Activated T-cell treated with anti-CD3 and anti-CD28 coated beads, Interleukin-2, amount 50 U/mL, for 24 hours (primary cell): ENCODE measurements at places on chromosomes 16 and 17.
A peak's percentile ranks its signal among the peaks of the same experiment; 100 is the strongest.

- DNase-seq, result no peak
Measured at GRCh38 chr17:78790552-78790951, 8.5 kb upstream of the CYTH1 start.

DNA sequence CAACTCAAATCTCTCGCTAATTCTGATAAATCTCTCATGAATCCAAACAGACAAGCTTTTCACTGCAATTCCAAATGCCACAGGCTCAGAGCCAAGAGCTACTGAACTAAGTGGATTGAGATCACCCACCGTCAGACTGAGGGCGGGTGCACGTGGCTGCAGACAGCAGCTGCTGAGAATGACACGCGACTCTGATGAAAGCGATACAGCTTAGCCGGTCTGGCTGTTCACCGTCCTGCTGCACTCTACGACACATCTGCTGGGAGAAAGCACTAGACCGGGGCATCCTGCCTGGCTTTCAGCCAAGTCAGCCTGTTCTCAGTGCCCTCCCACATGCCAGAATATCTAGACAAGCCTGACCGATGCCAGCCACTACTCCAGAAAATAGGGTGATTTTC, 42.6 kb downstream of the KLHDC4 start:
- DNase-seq, result no peak

GRCh38 chr17:81870131-81870980, 781 bp downstream of the ARHGDIA start:
- DNase-seq, result peak; percentile 73

- peak; percentile 93 for DNase-seq
Measured at GRCh38 chr17:7204828-7205461, 14.7 kb downstream of the DLG4 start.

DNA sequence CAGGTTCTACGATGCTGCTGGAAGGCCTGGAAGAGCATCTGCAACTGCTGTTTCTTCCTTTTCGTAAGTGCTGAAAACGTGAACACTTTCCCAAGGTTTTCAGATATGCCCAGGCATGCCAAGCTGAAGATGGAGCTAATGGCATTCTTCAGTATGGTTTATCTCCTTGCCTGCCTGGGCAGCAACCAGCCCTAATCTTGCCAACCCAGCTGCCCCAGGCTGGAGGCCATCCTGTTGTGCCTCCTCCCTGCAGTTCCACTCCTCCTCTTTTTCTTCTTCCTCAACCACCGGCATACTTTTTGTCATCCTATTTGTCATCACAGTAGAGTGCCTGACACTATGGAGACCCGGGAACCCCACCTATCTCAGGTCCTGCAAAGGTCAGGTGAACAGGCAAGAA, 1849.3 kb downstream of the TP53TG3F start:
- no peak for DNase-seq

DNA sequence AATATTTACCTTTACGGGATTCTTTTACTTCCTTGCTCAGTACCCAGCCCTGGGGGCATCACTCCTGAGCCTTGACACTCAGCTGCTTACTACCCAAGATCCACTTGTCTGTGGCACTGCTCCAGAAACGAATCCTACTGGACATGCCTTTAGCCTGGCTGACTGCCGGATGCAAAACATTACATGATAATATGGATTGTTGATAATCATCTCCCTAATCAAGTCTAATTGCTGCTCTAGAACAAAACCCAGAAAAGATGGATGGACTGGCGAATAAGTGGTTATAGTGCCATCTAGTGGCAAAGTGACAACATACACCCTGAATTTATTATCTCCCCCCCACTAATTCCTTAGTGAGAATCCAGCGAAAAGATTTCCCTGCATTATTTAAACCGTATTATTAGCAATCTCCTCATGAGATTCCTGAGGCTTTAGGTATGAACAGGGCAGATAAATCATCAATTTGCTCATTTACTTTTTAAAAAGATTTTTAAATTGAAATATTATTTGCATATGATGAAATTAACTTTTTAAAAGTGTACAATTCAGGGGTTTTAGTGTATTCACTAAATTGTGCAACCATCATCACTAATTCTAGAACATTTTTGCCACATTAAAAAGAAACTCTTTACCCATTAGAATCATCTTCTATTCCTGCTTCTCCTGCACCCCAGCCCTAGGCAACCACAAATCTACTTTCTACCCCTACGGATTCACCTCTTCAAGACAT, 61.6 kb downstream of the RGS9 start:
- no peak for DNase-seq

GRCh38 chr17:29084541-29085146, 41.7 kb downstream of the PIPOX start:
- no peak for DNase-seq

DNA sequence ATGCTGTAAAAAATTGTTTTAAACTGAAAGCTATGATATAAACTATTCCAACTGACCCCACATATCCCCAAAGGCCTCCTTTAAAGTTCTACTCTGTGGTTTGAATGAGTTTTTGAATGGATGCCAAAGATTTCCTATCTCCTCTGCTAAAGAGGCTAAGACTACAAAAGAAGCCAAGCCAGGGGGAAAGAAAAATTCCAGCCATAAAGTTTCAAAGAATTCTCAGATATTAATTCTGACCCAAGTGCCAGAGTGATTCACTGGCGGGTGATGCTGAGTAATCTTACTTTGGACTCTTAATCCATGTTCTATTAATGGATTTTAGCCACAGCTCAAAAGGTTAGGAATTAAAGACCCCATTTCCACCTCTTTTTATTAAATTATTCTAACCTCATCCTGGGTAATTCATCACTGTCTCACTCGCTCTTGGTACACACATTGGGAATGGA, 60.7 kb downstream of the HS3ST3A1 start:
- DNase-seq, result no peak

- no peak for DNase-seq
Measured at GRCh38 chr17:74757931-74758847, 9.8 kb downstream of the NHERF1 start.

DNA sequence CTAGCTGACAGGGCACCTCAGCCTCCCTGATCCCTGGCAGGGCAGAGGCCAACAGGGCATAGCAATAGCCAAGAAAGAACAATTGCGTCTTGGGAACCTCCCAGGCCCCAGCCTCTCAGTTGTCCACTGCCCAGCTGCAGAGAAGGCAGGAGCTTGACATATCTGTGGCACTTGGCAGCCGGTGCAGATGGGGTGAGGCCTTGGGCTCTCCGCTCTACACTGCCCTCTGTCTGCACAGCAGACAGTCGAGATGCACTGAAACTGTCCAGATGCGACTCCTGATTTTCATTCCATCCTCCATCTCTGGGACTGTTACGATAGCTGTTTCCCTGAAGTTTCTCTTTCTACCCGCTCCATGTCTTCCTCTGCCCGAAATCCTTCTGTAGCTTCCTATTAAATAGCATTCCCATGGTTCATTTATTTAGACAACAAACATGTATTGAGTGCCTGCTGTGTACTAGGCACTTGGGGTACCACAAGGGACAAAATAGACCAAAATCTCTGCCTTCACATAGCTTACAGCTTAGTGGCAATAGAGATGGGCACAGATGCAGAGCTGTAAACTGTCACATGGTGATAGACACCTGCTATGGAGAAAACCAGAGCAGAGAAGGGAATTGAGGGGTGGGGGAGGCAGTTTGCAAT, 3.3 kb downstream of the POLR3E start:
- DNase-seq, result peak; percentile 56

DNA sequence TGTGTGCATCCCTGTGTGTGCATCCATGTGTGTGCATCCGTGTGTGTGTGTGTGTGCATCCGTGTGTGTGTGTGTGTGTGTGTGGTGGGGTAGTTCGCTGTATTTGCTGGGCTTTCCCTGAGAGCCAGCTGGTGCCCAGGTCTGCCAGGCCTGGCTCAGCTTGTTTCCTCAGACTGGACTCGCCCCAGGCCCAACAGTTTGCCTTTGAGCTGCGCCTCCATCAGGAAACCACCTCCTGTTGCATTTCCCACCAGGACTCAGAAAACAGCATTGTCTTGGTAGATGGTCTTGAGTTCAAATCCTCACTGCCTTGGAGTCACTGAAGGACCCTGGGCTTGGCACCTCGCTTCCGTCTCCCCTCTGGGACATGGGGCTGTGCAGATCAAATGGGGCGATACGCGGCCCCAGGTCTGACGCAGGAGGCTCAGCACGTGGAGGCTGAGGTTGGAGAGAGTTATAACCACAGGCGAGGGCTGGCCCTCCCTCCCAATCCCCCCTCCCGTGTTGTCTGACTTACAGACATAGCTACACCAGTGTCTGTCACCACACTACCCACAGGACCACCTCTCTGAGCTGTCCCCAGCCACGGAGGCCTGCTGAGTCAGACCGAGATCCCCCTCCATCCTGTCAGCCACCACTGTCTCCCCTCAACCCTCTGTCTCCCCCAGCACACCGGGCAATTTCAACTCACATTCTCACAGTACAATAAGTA, 4.7 kb downstream of the ITGAE start:
- peak; percentile 80 for DNase-seq

GRCh38 chr17:1762901-1763898, 1.3 kb downstream of the SERPINF1 start:
- peak; percentile 56 for DNase-seq

DNA sequence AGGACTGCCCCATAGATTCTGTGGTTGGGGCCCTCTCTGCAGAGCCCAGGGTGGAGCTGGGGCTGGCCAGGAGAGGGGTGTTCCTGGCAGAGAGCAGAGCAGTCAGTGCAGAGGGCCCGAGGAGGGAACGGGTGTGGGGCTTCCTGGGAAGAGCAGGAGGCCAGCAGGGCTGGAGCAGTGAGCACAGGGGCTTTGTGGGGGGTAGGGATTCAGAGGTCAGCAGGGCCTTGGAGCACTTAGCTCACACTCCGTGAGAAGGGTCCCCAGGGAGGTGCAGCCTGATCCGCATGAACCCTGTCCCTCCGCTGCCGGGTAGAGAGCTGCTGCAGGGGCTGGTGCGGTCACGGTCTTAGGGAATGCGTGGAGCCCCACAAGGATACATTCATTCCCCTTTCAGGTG, 113.0 kb upstream of the CIBAR2 start:
- DNase-seq, result no peak

GRCh38 chr17:29364691-29365090, 25.5 kb upstream of the TAOK1 start:
- no peak for DNase-seq

DNA sequence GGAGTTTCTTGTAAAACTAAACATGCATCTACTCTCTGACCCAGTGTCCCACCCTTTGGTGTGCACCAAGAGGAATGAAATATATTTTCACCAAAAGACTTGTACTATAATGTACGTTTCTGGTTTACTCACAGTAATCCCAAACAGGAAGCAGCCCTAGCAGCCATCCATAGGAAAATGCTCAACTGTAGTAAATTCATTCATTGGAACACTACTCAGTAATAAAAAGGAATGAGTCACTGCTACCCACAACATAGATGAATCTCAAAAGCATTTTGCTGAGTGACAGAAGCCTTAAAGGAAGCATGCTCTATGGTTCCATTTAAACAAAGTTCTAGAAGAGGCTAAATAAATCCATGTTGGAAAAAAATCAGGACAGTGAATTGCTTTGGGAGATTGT, 37.6 kb upstream of the DHRS7B start:
- DNase-seq, result no peak

GRCh38 chr16:15835136-15835878, 21.5 kb downstream of the MYH11 start:
- DNase-seq, result no peak

- DNase-seq, result no peak
Measured at GRCh38 chr16:10921536-10922327, 20.5 kb downstream of the DEXI start.

GRCh38 chr17:9648521-9649110, 3.3 kb downstream of the USP43 start:
- no peak for DNase-seq

DNA sequence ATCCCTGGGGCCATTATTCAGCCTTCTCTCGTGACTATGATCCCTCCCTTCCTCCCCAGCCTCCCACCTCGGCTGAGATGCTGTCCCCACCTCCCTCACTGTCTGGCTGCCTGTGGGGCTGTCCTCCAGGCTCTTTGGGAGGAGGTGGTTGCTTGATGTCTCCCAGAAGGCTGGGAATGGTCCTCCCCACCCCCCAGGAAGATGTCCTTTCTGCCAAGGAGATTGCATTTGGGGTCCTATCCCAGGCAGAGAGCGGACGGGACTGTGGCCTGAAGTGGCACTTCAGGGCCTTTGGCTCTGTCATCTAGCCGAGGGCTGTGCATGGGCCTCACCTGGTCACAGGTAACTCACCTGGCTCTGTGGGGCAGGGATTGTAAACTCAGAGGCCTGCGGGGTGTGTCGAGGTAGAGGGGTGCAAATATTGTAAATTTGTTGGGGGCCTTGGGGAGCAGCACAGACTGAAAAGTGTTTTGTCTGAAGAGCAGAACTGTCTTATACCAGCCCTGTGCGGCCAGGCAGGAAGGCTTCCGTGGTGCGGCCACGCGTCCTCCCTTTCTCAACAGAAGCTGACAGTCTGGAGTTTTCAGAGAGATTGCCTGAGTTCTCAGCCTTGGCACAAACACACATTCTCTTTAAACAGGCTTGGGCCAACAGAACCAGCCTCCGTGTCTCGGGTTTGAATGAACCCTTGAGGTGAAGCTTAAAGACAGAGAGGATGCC, 177.9 kb downstream of the SEC14L1 start:
- no peak for DNase-seq

DNA sequence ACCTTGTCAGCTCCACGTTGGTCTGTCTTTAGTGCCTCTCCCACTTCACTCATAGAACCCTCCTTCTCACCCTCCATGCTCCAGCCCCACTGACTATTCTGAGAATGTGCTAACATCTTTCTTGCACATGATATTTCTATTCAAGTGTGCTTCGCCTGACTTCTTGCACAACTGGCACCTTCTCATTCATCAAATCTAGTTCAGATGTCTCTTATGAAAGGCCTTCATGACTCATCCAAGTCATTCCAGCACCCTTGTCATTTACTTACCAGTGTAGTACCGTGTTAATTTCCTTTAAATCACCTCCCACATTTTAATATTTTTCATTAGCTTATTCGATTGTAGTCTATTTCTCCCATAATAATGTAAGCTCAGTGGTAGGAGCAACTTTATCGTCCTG, 197.8 kb upstream of the PIRT start:
- no peak for DNase-seq

- DNase-seq, result no peak
Measured at GRCh38 chr17:29342158-29342765, 47.9 kb upstream of the TAOK1 start.

DNA sequence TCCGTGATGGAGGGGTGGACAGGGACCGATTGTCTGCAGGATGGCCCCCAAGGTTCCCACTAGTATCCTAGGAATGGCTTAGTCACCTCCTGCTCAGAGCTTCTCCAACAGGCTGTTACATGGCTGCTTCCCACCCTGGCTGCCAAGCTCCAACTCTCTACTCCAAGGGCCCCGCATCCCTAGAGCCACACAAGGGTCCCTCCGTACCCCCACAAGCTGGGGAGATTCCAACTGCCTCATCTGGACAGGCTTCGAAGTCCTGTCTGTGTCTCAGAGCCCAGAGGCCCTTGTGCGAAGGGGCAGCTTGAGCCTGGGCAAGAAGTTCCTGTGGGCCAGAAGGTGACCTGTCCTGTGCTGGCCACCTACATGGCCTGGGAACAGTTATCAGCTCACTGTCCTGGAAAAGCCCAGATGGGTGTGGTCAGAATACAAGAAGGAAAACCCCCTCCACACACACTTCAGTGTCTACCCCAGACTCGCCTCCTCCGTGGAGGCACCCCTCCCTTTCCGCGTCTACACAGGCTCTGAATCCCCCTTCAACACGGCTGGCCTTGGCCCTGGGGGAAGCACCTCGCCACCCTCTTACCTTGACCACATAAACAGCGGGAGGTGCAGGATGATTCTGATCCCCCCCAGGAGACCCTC, 586 bp downstream of the MEAK7 start:
- DNase-seq, result no peak

- DNase-seq, result no peak
Measured at GRCh38 chr16:73385696-73386095, 337.8 kb upstream of the ZFHX3 start.
